Right ventricle myocardium superior (tissue), 1 donor: ENCODE measurements at places on chromosomes 13 and 19.

GRCh38 chr19:30630289-30631032 lies 258.3 kb downstream of the ZNF536 start:
- DNase-seq: no peak

GRCh38 chr19:36136964-36137686 lies 2.7 kb upstream of the CAPNS1 start:
- DNase-seq: peak; percentile 66

DNA sequence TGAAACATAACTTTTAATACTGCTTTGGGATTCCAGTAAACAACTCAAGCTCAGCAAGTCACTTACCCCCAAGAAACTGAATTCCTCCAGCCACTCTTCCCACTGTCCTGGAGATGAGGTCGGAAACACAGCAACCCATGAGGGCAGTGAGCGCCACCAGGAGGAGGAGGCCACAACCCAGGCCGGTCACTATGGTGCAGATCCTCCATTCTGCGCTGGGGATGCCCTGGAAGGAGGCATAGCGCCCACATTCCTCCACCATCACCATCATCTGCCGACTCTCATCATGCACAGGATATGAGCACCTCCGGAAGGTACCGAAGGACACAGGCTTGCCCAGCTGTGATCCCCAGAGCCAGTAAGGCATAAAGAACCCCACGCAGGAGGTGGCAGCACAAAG lies 2.2 kb downstream of the LHFPL6 start:
- peak; percentile 64 for DNase-seq

- DNase-seq: no peak
Measured at GRCh38 chr19:4539693-4540581, at the start of gene LRG1. Gene LRG1, minus strand, starts transcription at chr19:4540036. Its CDS starts 23 bp downstream, at chr19:4540013.

- DNase-seq: no peak
Measured at GRCh38 chr19:58551577-58552471, 3.1 kb downstream of the CHMP2A start.

DNA sequence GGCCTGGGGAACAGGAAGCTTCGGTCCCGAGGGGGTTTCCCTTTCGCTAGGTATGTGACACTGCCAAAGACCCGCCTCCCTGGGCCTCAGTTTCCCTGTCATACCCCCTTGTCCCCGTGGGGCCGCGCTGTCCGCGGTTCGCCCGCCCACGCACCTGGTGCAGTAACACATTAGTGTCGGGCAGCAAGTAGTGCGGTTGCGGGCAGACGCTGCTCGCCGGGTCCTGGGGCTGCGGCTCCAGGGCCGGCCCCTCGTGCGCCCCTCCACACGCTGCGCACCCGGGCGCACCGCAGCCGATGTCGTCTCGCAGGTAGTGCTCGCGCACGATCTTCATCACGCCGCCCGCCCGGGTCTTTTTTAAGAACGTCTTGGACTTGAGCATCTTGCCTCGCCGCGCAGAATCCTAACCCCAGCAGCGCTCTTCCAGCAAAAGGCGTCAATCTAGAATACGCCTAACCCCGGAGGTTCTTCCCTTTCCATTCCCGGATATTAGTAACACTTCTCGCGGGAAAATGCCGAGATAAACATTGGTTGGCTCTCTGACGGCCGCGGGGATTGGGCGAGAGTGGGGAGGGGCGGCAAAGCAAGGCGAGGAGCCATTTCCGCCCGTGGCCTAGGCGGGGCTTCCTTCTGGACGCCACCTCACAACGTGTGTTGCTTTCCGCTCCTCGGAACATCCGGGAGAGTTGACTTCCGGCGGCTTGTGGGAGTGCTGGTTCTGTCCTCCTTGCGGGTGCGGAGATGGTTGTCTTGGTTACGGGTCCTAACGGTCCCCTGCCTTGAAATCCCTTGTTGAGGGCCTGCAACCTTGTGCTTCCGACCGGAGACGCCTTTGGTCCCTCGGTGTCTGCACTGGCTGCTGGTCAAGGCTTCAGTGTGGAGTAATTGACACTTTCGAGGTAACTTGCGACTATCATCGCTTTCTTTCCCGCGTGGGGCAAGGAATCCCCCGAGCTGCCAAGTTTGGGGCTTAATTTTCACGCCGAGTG lies at the start of the genes DIS3 and PIBF1:
Gene DIS3, minus strand, starts transcription at position 450 of the 989 bp plus-strand sequence. Its CDS starts 68 bp downstream, at position 382.
Gene PIBF1, plus strand, starts transcription at position 683 of the 989 bp plus-strand sequence. CDS start 1,337 bp downstream, outside the sequence.
- DNase-seq: peak; percentile 97

- DNase-seq: peak; percentile 89
Measured at GRCh38 chr19:55216461-55217198, 7.3 kb upstream of the PTPRH start.

DNA sequence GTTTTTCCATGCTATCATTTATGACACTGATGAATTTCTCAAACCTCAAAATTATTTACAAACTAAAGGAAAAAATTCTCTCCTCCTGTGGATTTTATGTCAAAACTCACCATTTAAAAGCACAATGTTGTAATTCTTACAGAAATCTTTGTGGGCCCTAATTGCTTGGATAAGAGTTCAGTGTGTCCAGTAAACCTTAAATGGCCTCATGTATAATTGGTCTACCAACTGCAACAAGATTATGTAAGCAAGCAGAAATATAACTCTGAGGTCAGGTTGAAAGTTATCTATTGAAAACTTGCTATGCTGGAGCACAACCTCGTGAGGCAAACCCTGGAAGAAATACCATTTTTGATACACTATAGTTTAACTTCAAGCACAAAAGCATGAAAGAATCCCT lies 22.0 kb downstream of the VWA8 start:
- no peak for DNase-seq
